Fibroblast of skin of back (primary cell): ENCODE measurements at places on chromosomes 1 and 21.

DNA sequence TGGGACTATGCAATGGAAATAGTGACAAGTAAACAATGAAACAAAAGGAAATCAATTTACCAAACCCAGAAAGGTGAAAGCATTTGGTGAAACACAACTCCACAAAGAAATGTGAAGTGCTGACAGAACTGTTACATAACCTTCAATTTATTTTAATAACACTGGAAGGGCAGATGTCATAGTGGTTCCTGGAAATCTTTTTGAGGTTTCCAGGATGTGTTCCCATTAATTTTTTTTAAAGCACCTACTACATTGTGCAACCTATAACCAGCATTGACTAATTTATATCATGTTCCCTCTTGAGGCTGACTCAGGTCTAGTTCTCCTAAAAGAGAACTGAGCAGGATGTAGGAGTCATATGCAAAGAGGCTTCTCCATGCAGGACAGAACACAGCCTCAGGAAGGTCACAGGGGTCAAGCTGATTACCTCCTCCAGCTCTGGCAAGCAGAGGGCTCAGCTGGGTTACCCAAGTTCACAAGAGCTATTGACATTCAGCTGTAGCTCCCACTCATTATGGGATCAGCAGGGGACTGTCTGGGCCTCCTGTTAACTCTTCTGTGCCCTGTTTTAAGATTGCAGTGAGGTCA, 157.1 kb upstream of the NRIP1 start:
- DNase-seq = no peak

DNA sequence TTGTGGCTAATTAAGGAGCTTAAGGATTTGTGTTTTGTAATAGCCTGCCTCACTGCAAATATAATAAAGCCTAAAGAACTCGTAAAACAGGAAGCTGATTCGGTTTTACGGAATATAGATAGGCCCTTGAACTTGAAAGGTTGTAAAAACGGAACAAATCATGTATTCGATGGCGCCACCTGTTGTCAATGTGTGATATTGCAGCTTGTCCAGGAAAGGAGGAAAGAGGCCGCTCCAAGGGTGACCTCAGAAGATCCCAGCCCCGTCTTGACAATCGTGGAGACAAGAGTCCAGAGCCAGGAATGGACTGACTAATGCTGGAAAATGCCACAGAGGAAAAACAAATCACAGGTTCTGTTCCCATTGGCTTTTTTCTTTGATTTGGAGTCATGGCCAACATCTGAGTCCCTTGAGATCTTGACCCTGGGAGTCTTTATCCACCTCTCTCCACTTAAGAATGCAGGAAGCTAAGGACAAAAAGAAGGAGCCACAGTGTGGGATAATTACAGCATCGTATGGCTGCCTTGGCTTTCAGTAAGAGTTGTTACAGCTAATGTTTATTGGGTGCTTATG, 7.0 kb upstream of the IGSF21 start:
- DNase-seq = peak; percentile 65

GRCh38 chr21:45721671-45722070, 78.1 kb downstream of the PCBP3 start:
- DNase-seq = peak; percentile 65

DNA sequence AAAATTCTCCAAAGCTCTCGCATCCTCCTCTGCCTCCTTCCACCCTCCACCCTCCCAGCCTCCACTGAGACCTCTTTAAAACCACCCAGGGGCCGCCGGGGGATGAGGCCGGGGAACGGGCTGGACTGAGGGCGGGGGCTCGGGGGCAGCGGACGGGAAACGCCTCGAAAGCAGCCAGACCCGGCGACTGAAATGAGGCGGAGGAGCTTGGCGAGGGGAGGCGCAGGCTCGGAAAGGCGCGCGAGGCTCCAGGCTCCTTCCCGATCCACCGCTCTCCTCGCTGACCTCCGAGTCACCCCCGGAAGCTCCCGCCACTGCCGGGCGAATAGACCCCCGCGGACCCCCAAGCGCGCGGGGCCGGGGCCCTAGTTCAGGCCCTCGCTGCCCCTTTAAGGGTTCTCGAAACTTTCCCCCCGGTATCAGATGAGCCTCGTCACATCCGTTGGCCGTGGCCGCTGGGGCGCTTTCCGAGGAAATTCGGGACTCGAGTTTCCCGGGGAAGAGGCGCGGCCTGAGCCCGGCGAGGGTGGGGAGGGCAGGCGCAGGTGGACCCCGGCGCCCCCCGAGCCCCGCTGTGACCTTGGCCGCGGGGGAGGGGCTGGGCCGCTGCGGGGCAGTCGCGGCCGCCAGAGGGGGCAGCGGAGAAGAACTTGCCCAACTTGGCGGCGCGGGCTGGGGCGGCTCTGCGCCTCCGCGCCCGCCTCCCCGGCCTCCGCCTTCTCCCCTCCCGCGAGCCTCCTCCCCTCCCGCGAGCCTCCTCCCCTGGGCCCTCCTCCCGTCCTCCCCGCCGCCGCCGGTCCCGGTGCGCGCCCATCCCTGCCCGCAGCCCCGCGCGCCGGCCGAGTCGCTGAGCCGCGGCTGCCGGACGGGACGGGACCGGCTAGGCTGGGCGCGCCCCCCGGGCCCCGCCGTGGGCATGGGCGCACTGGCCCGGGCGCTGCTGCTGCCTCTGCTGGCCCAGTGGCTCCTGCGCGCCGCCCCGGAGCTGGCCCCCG, at the start of gene BACE2:
Gene BACE2, plus strand, starts transcription at position 813 of the 995 bp plus-strand sequence. Its CDS starts 104 bp downstream, at position 917.
- peak; percentile 80 for DNase-seq

GRCh38 chr1:53278298-53278725, 40.0 kb upstream of the MAGOH start:
- DNase-seq = peak; percentile 24

GRCh38 chr21:45167796-45168222, 93.4 kb downstream of the ADARB1 start:
- DNase-seq = peak; percentile 62

GRCh38 chr1:221897321-221897721, 155.4 kb upstream of the DUSP10 start:
- DNase-seq = peak; percentile 57

DNA sequence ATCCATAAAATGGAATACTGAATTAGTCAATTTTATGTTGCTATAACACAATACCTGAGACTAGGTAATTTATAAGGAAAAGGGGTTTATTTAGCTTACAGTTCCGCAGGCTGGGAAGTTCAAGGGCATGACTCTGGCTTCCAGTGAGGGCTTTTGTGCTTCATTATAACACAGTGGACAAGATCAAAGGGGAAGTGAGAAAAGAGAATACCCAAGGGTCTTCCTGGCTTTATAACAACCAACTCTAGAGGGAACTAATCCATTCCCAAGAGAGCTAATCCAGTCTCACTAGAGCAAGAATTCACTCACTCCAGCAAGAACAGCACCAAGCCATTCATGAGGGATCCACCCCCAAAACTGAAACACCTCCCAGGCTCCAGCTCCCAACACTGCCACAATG, 3.1 kb downstream of the KIFAP3 start:
- no peak for DNase-seq

- DNase-seq = peak; percentile 2
These were observed 108.9 kb downstream of the CAPN8 start for GRCh38 chr1:223556414-223557129.

DNA sequence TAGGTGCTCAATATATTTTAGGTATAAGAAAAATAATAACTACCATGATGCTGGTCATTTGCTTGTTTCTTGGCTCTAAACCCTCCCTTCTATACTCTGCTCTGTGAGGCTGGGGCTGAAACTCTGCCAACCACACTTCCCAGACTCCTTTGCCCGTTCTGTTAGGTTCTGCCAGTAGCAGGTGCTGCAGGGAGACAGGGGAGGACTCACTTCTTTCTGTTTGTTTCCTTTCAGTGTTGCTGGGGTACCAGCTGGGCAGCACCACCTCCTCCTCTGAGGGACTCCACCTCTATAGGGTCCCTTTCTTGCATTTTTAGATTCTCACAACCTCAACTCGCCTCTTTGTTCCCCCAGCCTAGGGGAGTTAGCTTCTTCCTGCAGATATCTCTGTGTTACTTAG, 17.0 kb upstream of the SH2D2A start:
- DNase-seq = no peak

- no peak for DNase-seq
These were observed 7.0 kb downstream of the TDRD5 start for GRCh38 chr1:179598631-179599030.

- no peak for DNase-seq
These were observed 83.1 kb upstream of the ERRFI1 start for GRCh38 chr1:8109216-8109615.

DNA sequence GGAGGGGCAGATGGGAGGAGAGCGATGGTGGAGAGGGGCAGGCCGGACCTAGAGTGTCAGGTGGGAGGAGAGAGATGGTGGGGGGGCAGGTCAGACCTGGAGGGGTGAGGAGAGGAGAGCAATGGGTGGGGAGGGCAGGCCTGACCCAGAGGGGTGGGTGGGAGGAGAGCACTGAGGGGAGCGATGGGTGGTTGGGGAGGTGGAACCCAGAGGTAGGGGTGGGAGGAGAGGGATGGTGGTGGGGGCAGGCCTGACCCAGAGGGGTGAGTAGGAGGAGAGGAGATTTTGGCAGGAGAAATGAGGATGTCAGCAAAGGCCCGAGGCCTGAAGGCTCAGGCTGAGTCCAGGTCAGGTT, 157.3 kb upstream of the VAMP3 start:
- DNase-seq = no peak

GRCh38 chr1:938711-939489, 15.2 kb downstream of the SAMD11 start:
- no peak for DNase-seq

DNA sequence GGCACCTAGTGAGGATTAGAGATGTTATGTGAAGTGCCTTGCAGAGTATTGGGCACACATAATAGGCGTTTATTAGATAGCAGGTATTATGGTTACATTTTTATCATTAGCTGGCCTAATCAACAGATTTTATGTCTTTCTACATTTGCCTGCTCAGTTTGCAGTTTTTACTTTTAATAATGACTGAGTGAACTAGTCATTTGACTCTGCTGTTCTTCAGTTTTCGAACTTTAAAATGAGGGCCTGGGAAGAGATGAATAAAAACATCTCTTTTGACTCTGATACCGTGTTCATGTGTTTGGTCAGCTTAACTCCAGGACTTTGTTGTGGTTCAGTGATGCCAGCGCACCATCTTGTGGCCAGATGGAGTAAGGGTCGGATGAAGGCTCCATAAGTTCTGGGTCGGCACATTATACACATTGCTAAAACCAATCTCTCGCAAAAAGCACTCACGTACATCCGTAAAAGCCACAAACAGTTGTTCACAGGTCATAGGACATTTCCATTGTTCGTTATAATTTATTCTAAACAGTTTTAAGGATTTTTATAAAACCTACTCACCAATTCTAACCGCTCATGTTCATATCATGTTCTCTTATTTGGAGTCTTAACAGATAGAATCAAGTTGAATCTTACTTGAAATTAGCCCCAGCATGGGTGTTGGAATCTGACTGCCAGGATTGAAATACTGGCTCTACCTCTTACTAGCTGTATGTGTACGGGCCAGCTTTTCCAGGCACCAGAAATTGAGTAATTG, 78.4 kb upstream of the GPR88 start:
- DNase-seq = peak; percentile 74

DNA sequence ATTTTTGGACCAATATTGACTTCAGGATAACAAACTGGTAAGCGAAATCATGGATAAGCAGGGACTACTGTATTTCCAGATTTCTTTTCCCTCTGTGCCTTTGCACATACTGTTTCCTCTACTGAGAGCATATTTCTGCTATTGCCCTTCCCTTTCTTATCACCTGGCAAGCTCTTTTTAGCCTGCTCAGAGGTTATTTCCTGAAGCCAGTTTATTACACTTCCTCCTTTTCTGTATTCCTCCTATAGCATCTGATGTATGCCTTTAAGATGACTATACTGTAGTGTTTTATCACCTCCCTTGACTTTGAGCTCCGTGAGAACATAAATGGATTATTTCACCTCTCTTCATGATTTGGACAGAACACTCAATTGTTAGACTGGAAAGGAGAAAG, 49.0 kb downstream of the MAGI3 start:
- DNase-seq = no peak

DNA sequence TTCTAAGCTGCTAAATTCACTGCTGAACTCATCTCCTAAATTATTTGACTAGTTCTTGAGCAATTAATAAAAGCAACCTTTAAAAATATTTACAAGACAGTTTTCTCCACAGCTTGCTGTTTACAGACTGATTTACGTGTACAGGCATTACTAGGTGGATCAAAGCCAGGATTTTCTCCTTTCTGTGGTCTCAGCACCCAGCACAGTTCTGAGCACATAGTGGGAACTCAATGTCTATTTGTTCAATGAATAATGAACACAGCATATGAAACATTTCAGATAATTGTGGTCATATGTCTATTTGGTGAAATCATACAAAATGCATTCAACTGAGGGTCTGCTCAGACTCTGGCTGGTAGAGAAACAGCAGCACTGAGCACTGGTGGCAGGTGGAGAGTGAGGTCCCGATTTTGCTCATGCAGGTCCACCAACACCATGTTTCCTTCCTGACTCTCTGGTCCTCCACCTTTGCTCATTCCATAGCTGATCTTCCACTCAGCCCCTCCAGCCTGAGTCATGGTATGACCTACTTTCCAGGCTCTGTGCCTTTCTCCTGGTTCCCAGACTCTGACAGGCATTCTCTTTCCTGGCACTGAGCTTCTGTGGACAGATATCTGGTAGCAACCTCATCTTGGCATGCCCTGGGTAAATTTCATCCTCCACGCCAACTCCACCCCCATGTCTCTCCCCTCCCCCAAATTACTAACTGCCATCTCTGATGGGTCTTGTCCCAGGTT, 311.3 kb downstream of the TGFB2 start:
- peak; percentile 78 for DNase-seq

- no peak for DNase-seq
These were observed 284.5 kb downstream of the NPHP4 start for GRCh38 chr1:5707566-5708345.

DNA sequence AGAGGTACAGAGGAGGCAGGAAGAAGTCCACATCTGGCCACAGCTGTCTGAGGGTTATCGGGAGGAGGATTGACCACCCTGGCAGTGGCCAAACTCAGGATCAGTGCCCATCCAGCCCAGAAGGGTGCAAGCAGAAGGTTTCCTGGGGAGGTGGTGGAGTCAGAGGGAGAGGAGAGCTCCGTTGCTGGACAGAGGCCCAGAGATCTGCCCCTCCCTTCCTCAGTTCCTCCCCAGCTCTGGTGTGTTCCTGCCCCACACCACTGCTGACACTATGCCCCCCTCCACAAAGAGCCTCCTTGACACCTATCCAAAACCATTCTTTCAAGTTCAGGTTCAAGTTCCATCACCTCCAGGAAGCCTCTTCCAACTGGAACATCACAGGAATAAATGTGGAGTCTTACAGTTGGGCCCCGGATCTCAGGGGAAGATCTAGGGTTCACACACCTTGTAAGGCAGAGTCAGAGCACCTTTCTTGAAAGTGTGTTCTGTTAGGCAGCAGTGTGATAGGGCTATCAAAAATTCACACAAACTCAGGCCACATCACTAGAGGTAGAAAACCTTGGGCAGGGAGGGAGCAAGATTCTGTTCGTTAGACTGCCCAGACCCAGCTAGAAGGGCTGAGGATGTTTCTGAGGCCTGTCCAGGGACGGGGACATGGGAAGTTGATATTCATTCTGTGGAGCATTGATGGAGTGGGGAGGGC, 7.4 kb downstream of the LDLRAD1 start:
- no peak for DNase-seq

DNA sequence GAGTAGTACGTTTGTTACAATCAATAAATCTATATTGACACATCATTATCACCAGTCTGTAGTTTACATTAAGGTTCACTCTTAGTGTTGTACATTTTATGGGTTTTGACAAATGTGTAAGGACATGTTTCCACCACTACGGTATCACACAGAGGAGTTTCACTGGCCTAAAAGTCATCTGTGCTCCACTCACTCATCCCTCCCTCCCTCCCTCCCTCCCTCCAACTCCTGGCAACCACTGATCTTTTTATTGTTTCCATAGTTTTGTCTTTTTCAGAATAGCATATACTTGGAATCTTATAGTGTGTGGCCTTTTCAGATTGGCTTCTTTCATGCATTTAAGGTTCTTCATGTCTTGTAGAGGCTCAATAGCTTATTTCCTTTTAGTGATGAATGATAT, 44.1 kb upstream of the RHOU start:
- no peak for DNase-seq
